ENCODE measurements at places on chromosomes 2 and 18. TPM values are rescaled to one million over a fixed set of nuclear protein-coding genes. Genes with fewer than 3 reads are reported as not detected.

Gene EPB41L3
- polyA plus RNA-seq, result 8.7 TPM

Gene SLC9A4
- polyA plus RNA-seq, result not detected

Gene CYS1
- polyA plus RNA-seq, result 6.7 TPM

Gene ANKRD62
- polyA plus RNA-seq, result not detected

Gene PID1
- polyA plus RNA-seq, result 9.1 TPM

Gene MARCHF4
- polyA plus RNA-seq, result not detected

Gene EVX2
- not detected for polyA plus RNA-seq

Gene ESPNL
- 0.79 TPM for polyA plus RNA-seq

Gene GATA6
- 52.4 TPM for polyA plus RNA-seq
